NB4 (cell line): ENCODE measurements at places on chromosomes 16 and 17.

GRCh38 chr16:23384878-23385277 lies 68.1 kb downstream of the COG7 start:
- no peak for DNase-seq

GRCh38 chr17:79821331-79822095 lies 17.7 kb downstream of the CBX4 start:
- no peak for DNase-seq

GRCh38 chr17:58269557-58270291 lies 11.0 kb downstream of the MPO start:
- peak; percentile 67 for DNase-seq

DNA sequence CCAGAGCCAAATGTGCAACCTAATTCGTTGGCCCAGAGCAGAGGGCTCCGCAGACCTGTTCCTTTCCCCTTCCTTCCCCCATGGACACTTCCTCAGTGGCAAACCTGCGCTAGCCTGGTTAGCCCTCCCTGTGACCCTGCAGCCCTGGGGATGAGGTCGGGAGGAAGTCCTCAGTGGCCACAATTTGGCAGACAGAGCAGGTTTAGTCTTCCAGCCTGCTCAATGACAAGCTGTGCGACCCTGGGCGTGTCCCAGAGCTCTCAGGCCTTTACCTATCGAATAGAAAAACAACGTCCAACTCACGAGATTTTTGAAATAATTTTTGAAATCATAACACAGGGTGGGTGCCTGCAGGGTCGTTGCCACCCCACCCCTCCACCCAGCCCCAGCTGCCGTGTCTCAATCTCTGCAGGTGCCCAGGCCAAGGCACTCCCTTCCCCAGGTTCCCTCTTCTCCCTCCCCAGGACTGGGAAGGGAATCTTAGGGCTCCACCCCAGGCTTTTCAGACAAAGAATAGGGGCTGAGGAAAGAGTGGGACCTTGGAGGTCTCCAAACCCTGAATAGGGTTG lies 1.4 kb downstream of the HBM start:
- DNase-seq, result no peak

DNA sequence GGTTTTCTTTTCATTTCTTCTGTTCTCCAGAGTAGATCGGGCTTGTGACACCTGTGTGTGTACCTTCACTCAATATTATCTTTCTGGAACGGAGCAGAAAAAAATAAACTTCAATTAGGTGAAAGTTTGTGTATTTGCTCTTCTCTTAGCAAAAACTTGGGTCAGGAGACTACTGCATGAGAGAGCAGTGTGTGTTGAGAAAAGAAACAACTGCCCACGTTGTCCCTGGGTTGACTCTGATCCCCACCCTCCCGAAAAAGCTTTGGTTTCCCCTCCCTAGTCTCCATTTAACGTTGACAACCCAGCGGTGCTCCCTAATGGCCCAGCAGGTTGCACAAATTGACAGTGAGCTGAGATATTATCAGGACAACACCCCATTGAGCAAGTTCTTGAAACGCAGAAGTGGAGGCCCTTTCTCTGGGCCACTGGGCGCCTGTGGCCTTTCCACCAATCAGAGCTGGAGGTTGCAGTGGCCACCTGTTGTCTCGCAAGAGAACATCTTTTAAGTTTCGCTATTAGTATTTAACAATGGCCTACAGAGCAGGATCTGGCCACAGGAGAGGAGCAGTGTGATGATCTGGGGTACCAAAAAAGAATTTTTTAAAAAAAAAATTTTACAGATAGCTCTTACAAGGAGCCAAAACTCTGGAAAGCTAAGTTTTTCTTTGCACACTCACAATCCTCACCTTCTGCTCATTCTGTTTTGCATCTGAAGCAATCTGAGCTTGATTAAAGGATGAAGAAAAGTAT lies 1.5 kb upstream of the TOX3 start:
- no peak for DNase-seq

DNA sequence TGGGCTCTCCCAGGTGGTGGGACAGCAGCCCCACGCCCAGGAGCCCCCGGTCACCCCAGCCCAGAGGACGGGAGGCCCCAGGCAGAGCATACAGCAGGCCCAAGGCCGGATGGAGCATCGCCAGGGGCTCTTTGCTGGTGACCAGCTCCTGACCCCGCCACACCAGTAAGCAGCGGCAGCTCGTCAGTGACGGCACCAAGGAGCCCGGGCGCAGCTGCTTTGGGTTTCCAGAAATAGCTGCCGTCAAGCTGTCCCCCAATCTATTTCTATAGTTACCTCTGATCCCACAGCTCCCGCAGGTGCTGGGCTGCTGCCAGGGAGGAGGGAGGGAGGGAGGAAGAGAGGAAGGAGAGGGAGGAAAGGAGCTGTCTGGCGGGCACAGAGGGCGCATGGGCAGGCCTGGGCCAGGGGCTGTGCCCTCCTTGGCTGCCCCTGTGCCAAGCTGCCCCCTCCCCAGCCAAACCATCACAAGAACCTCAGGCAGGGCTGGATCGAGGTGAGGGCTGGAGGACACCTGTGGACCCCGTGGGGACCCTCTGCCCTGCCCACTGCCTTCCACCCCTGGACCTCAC lies 10.8 kb upstream of the RASD1 start:
- DNase-seq, result no peak

DNA sequence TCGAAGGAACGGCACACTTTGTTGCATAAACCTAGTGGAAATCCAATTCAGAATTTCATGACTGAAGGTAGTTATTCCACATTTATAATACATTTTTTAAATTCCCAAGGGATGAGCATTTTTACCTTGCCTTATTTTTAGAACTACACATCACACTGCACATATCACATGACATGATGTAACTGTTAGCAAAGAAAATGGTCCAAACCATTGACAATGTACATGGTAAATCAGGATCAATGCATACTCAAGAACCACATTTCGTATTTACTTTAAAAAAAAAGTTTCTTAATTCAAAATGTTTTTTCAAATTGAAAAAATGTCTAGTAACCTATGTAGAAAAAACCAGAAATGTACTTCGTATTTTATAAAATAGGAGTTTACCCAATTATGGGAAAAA lies 2.5 kb downstream of the KANSL1 start:
- DNase-seq, result no peak

GRCh38 chr17:49125449-49125848 lies 7.1 kb upstream of the B4GALNT2 start:
- no peak for DNase-seq

- DNase-seq, result no peak
Observed at GRCh38 chr16:89867918-89868317, 5.5 kb upstream of the TCF25 start.

GRCh38 chr17:58556833-58557250 lies 42.4 kb upstream of the MTMR4 start:
- peak; percentile 53 for DNase-seq

DNA sequence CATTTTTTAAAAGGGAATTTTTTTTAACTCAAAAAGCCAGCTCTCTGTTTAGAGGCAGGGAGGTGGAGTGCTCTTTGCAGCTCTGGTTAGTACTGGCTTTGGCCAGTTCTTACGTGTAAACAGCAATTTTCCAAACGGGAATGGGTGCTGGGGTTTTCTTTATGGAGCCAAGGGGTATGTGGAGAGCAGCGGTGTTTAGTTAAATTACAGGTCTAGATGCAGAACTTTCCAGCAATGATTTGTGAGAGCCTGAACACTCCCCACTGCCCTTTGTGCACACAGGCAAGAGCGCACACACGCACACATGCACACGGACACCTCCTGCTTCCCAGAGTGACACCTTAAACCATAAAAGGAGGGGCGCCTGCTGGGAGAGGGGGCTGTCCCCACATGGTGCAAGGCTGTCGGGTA lies 140.2 kb downstream of the MSI2 start:
- no peak for DNase-seq

- no peak for DNase-seq
Observed at GRCh38 chr17:550463-551180, 164.0 kb downstream of the VPS53 start.

DNA sequence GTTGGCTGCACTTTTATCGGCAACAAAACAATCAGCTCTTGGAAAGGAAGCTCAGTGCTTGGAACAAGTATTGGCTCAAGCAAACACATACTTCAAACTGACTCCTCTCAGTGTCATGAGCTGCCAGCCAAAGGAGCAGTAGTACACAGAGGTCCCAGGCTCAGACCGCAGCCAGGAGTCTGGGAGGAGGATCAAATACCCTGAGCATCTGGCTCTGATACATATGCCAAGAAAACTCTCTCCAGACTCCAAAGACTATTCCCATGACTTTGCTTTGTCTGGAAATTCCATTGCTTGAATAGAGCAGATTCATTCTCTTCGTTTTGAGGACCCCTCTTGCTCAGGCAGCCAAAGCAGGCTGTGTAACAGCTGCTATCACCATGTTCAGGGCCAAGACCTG lies 501.6 kb upstream of the PSMD7 start:
- no peak for DNase-seq

GRCh38 chr17:40070709-40071312 lies 8.0 kb downstream of the THRA start:
- peak; percentile 25 for DNase-seq

DNA sequence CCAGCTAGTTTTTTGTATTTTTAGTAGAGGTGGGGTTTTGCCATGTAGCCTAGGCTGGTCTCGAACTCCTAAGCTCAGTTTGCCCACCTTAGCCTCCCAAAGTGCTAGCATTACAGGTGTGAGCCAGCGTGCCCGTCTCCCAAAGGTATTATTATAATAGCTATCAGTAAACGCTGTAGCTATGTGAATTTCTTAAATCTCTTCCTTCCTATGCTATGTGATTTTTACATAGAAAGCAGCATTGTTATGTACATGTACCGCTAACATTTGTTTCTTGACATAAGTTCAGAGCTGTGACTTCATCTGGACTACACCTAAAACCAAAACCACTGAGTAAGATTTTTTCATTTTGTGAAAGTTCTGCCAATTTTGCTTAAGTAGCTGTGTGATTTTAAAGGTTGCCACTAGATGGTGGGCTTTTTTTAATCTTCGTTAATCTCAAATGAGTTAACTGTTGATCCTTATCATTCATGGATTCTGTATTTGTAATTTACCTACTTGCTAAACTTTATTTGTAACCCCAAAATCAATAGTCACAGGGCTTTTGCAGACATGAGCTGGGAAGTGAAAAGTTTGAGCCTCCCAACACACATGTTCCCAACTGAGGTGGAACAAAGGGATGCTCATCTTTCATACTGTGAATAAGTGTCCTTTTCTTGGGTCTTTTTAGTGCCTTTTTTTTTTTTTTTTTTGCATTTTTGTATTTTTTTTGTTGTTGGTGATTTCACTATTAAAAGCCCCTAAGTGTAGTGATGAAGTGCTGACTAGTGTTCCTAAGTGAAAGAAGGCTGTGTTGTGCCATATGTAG lies 21.9 kb downstream of the PRKAR1A start:
- peak; percentile 20 for DNase-seq

DNA sequence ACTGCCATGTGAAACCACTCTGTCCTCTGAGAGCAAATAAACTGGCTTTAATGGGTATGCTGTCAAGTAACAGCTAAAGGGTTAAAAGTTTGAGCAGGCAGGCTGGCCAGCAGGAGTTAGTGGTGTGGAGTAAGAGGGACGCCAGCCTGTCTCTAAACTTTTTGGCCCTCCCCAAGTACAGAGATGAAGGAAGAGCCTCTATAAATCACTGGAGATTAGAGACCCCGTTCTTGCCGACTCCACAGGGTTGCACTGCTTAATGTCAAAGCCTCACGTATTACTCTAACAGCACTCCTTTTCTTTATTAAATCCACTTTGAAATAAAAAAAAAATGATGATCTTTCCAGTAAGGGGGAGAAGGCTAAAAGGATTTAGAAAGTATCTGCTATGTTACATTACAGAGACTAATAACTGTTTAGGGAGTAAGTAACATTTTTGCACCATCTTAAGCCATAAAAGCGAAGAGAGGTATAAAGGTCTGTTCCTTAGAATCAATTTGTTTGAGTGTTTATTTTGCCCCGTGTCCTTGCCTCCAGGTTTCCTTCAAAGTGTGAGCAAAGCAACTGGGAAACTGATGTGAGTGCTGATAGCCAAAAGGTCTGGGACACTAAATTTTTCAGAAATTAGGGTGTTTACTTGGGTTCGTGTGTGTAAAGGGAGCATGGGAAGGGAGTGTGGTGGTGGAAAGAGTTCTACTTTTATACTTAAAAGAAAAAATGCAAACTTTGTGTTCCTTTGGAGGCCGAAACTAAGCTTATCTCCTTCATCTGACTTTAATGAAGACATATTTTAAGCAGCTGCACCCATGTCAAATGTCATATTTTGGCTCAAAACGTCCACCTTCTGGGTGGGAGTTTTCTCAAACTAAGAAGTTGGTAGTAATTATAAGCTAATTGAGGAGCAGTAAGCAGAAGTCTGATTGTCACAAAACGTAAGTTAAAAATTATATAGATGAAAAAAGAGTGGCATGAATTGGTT lies 109.9 kb upstream of the TBX2 start:
- no peak for DNase-seq

GRCh38 chr17:46099865-46100264 lies 93.4 kb downstream of the KANSL1 start:
- DNase-seq, result no peak

GRCh38 chr16:17970816-17971331 lies 365.7 kb downstream of the NPIPA8 start:
- DNase-seq, result no peak

DNA sequence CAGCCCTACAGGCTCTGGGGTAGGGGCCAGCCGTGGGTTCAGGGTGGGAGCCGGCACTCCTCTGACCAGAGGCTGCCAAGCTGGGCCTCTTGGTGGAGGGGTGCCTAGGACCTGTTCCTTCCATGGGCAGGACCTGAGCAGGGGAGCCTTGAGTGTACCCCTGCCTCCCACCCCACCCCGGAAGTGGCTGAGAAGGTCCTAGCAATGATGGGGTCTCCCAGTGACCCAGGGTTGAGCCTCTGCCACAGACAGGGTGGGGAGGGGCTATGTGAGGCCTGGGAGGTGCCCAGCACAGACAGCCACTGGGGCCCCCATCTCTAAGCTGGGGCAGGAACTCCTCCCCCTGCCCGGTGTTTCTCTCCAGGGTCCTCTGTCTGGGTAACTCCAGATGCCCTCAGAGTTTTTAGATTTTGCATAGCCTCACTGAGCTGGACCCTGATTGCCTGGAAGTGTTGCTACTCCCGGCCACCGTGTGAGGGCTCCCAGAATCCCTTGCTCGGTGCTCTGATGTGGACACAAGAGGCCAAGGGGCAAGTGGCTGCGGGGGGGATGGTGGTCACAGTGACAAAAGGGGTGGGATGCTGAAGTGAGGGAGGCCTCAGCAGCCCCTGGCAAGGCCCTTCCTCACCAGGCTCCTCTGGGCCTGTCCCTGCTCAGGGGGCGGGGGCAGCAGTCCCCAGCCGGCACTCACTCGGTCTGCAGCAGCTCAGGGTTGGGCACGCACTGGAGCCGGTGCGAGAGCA lies 6.4 kb upstream of the MTSS2 start:
- no peak for DNase-seq

DNA sequence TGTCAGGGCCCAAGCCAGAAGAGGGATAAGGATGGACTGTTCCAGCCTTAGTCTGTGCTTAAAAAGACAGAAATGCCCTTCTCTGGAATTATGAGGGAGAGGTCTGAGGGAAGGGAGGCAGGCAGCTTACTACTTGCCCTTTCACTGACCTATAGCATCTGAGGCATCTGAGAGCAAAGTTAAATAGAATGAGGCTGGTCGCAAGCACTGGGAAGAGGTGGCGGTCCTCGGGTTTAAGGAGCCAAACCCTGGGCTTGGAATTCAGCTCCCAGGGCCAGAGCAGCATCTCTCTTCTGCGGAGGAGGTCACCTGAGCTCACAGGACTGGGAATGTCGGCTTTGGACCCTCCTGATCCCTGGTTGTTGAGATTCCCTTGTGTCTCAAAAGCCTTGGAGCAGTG lies 3.1 kb upstream of the LIMD2 start:
- no peak for DNase-seq

- no peak for DNase-seq
Observed at GRCh38 chr17:82921426-82921825, 81.6 kb upstream of the ZNF750 start.

GRCh38 chr16:25626172-25626571 lies 65.6 kb upstream of the HS3ST4 start:
- no peak for DNase-seq
